ENCODE measurements at places on chromosomes 13 and 19.

DNA sequence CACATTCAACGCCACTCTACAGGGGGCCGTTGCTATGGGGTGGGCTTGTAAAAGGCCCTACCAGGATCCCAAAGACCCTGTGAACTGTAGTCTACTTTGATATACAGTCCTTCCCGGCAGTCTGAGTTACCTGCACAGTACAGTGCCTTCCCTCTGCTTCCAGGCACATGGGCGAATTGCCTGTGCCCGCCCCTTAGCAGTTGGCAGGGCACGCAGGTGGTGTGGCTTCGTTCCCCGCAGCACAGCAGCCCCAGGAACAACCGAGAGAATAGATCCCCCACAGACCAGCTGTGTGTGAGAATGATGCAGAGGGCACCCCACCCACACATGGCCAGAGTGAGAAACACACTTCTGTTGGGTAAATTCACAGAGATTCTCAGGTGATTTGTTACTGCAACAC, 60.6 kb downstream of the MRPL57 start:
- DNase-seq: no peak

GRCh38 chr19:55442372-55442961, 633 bp downstream of the SHISA7 start:
- DNase-seq: no peak

DNA sequence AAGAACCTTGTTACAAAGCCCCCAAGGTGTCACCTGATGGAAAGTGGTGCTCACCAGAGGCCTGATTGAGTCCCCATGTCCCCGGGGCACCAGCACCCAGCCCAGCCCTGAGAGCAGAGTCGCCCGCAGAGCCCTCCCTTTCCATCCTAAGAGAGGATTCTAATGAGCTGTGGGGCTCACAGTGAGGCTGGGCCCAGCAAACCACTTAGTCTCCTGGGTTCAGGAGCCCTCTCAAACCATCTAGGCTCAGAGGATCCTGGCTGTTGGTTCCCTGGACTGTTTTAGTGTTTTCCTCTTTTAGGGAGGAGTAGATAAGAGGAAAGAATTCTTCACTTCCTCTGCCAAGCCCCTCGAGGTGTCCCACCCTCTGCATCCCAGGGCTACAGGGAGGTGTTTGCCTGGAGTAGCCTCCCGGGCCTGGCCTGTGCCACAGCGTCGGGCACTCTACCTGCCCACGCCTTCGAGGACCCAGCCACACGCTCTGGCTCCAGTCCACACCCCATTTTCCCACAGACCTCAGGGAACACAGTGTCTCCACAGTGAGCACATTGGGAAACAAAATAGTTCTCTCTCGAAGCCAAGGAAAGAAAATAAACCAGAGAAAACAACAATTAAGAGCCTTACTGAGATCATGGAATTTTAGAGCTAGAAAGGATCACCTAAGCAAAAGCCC, 34.4 kb downstream of the DHRS12 start:
- no peak for DNase-seq

DNA sequence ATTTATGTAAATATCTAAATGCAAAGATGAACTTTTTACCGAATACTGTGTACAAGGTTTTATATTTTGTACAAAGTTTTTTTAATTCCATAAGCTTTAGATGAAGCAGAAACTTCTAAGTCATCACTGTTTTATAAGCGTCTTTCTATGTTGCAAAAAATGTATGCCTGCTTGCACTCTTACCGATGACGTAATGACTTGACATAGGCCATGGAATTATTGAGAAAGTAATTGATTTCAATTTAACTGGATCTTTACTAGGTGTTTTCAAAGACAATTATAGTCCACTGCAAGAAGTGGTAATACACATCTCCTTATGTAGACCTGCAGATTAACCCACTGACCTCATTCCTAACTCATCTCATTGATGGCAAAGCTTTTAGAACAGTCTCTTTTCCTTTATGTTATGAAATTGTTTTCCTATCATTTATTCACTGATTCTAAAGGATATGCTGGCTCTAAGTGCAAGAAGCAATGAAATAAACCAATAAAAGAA, 10.4 kb downstream of the DACH1 start:
- DNase-seq: no peak

DNA sequence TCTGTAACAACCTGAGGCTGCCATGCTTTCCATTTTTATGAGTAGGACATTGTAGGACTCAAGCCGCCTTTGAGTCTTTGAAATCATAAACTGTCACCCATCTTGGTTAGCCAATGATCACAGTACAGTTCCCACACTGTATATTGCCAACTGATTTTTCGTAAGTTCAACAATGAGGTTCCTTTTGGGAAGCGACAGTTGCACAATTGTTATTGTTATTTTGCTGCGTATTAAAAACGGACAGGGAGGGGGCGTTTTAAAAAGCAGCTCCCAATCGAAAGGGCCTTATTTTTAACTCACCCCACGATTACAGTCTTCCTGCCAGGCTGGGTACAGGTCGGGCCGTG, 601 bp downstream of the SLC46A3 start:
- no peak for DNase-seq

DNA sequence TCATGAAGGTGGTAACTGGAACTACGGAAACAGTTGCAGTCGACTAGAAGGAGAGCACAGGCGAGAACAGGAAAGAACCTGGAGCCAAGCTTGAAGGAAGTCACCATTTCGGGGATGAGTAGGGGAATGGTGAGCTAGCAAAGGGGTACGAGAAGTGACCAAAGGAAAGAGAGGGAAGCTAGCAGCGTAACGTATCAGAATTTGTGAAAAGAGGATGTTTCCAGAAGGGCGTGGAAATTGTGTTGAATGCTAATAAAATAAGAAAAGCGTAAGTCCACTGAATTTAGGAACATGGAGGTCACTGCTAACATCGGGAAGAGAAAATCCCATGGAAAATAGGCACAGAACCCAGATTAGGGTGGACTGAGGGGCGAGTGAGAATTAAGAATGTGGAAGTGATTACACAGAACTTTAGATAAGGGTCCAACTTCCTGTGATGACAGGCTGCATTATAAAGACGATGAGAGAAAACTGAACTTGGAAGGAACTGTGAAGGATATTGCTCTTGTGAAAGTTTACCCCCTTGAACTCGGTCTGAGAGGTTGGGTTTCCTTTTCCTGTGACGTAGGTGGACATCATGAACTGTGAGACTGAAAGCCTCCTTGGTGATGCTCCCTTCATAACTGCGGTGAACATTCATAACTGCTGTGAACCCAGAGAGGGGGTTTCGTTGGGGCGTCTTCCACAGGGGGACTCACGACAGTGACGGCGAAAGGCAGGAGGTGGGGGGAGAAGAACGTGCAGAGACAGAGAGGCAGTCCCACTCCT, 2.0 kb upstream of the FFAR2 start:
- DNase-seq: no peak

GRCh38 chr19:40365613-40366401, 17.3 kb downstream of the PLD3 start:
- peak; percentile 63 for DNase-seq

GRCh38 chr13:79385694-79386093, 20.4 kb downstream of the RBM26 start:
- DNase-seq: no peak

DNA sequence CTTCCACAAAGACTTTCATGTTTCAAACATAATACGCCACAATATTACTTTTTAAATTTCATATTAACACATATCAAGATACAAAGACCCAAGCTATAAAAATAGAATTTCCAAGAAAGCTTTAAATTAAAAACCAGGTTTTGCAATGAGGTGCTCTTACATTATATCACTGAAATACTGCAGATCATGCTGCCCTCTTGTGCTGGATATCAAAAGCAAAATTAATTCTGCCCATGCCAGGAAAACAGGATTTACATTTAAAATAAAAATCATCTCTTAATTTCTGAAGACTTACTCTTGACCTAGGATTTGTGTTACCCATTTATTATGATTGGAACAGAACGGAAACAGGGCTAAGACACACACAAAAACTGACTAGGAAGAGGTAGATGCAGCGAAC, 145.0 kb downstream of the ABCC4 start:
- no peak for DNase-seq

DNA sequence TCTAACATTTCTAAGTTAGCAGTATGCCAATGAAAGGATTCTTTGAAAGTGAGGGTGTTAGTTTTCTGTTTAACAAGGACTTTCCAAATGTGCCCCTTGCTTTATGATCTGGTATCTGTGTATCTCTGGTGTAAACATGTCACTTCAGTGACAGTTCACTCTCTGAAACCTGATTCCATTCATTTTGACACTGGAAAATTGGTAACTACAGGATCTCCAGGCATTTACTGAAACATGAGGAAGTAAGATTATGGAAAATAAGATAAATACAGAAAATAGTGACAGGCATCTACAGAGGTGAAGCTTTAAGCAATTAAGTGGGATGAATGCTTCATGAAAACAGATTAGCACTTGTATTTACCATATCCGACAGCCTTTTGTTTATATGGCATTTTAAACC, 101.6 kb upstream of the MYO16 start:
- DNase-seq: no peak

- DNase-seq: no peak
These were observed 13.6 kb downstream of the CCNA1 start for GRCh38 chr13:36445891-36446351.

DNA sequence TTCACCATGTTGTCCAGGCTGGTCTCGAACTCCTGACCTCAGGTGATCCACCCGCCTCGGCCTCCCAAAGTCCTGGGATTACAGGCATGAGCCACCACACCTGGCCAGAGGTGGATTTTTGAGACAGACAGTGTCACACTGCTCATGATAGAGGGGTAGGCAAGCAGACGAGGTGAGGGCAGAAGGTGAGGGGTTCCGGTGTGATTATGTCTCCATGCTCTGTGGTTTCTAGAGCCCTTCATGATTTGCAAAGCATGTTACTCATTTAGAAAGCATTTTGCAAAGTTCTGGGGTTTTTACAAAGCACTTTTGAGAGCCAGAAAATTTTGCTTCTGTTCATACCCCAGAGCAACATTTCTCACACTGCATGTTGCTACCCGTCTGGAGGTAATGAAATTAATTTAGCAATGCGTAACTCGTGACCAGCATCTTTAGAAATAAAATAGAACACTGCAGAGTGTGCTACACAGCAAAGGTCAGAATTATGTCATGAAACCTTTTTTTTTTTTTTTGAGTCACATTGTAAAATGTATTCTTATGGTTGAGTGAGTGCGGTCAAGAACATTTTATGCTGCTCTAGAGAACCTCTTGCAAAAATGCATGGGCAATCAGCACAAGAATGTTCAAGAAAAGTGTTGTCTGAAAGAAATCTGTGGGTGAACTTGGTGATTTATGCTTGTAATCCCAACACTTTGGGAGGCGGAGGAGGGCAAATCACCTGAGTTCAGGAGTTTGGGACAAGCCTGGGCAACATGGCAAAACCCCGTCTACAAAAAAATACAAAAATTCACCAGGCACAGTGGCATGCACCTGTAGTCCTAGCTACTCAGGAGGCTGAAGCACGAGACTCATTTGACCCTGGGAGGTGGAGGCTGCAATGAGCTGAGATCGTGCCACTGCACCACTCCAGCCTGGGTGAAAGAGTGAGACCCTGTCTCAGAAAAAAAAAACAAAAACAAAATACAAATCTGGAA, 58.0 kb downstream of the MAP4K1 start:
- DNase-seq: no peak

DNA sequence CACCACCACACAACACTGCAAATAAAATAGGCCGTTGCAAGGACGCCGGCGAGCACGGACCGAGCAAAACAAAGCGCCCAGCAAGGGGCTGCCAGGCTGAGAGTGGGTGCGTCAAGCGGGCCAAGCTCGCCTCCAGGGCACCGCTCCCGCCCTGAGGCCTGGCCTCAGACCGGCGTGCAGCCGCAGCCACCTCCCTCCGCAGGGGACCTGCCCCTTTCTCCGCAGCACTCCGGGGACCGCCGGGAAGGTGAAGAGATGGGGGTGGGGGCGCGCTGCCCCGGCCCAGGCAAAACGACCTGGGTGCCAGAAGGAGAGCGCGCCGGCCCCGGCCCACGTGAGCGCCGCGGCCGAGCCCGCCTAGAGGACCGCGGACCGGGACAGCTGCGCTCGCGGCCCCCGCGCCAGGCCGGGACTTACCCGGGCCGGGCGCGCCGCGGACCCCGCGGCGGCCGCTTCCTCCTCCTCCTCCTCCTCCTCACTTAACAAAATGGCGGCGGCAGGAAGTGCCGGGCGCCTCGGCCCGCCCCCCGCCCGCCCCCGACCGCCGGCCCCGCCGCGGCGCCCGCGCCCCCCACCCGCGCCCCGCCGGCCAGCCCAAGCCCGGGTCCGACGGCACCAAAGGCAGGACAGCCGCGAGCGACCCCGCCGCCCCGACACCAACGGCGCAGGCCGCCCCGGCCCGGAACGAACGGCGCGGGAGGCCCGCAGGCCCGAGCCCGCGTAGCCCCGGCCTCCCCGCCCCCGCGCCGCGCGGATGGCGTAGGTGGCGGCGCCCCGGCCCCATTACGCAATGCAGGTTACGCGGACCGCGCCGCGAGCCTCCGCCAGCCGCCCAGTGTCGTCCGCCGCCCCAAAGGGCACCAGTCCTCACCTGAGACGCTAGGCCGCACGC, 674 bp downstream of the BRD4 start:
- peak; percentile 69 for DNase-seq

GRCh38 chr19:32166238-32166637, 179.2 kb upstream of the ZNF507 start:
- DNase-seq: no peak

DNA sequence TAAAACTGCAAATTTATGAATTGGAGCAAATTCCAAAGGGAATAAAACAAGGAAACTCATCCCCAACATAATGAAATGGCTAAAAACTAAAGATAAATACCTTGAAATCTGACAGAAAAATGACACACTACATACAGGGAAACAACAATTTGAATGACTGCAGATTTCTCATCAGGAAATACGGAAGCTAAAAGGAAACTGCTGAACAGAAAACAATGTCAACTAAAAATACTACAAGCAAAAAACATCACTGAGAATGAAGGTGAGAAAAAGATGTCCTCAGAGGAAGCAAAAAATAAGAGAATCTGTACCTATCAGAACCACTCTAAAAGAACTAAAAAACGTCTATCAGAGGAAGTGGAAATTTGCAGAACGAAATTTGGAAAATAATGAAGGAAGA, 39.5 kb downstream of the ZSWIM9 start:
- no peak for DNase-seq

- no peak for DNase-seq
These were observed 102.0 kb downstream of the LRCH1 start for GRCh38 chr13:46654951-46655350.

GRCh38 chr19:1122972-1123363, 19.2 kb downstream of the GPX4 start:
- DNase-seq: peak; percentile 52

- DNase-seq: no peak
These were observed 7.8 kb downstream of the PABPC3 start for GRCh38 chr13:25103711-25104110.
